Cerebellum (tissue), 4 donors: ENCODE measurements at places on chromosomes 11 and 22. TPM values are rescaled to one million over a fixed set of nuclear protein-coding genes. Genes with fewer than 3 reads are reported as not detected.
A peak's percentile ranks its signal among the peaks of the same experiment; 100 is the strongest.

DNA sequence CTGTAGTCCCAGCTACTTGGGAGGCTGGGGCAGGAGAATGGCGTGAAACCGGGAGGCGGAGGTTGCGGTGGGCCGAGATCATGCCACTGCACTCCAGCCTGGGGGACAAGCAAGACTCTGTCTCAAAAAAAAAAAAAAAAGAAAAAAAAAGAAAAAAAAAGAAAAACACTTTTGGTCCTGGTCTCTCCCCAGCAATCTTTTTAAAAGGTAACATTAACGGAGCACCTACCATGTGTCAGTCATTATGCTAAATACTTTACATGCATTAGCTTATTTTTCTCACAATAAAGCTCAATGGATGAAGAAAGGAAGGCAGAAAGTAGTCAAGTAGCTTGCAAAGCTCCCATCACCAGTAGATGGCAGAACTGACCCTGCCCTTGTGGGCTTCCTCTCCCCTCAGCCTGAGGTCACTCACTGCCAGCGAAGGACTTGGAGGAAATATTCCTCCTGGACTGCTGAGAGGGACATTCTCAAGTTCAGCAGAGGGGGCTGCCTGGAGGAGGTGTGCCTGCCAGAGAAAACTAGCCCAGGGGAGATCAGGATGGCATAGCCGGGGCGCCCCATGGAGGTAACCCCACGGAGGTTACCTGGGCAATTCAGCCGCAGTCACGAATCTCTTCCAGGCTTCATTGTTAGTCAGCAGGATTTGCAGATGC is 15.5 kb downstream of the APOL3 start:
- peak; percentile 34 for DNase-seq

DNA sequence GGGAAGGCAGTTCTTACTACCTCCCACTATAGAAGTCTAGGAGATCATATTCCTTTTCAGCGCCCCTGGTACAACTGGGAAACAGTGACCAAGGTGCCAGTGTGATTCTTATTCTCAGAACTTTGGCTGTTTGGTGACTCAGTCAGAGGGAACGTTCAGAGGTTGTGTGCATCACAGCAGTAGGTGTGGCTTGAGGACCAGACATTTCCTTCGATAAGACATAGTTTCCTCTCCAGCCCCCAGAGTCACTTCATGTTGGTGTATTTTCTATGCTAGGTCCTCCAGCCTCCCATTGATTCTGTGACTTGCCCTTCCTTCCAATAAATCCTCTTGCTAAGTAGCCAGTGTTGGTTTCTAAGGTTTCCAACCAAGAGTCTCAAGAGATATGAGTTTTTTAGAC is 171.9 kb upstream of the MPPED2 start:
- DNase-seq = no peak

- DNase-seq = no peak
Measured at GRCh38 chr22:24037851-24038765, 27.0 kb downstream of the CABIN1 start.

- DNase-seq = no peak
Measured at GRCh38 chr22:48779661-48780596, 1047.7 kb downstream of the BRD1 start.

OR6Q1 gene
- total RNA-seq = not detected

SCGB1D2 gene
- total RNA-seq = not detected

GRCh38 chr22:47001288-47001687 is 238.8 kb downstream of the TBC1D22A start:
- DNase-seq = no peak

TMPRSS6 gene
- total RNA-seq = not detected

GRCh38 chr11:130383344-130384211 is 44.8 kb downstream of the ADAMTS8 start:
- no peak for DNase-seq

OR8G1 gene
- not detected for total RNA-seq

DNA sequence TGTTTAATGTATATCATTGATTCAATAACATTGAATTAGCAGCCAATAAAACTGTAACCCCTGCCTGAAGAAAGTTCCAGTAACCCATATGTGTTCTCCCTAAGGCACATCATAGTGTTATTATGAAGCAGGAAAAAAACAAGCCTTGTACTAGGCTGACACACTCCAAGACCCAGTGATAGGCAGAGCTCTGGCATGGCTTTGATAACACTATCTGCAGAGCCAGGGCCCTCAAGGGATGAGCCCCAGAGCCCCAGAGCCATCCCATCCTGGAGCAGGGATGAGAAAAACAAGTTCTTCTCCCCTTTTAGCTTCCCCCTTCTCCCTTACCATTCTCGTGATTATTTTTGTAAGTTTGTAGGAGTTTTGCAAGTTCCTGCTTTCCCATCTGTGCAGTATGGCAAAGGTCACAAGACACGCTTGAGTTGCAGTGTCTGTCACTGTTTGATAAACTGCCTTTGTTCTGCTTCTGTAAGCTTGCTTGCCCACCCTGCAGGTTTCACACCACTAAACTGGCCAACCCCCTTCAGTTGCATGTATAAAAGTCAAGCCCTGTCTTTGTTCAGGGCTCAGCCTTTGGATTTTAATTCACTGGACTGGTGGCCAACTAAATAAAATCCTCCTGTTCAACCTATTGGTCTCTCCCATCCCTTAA is 22.3 kb upstream of the GUCY1A2 start:
- no peak for DNase-seq

GRCh38 chr11:119352857-119353260 is 6.4 kb upstream of the MFRP start:
- no peak for DNase-seq

GRCh38 chr11:79594834-79595233 is 154.0 kb upstream of the TENM4 start:
- DNase-seq = no peak

DNA sequence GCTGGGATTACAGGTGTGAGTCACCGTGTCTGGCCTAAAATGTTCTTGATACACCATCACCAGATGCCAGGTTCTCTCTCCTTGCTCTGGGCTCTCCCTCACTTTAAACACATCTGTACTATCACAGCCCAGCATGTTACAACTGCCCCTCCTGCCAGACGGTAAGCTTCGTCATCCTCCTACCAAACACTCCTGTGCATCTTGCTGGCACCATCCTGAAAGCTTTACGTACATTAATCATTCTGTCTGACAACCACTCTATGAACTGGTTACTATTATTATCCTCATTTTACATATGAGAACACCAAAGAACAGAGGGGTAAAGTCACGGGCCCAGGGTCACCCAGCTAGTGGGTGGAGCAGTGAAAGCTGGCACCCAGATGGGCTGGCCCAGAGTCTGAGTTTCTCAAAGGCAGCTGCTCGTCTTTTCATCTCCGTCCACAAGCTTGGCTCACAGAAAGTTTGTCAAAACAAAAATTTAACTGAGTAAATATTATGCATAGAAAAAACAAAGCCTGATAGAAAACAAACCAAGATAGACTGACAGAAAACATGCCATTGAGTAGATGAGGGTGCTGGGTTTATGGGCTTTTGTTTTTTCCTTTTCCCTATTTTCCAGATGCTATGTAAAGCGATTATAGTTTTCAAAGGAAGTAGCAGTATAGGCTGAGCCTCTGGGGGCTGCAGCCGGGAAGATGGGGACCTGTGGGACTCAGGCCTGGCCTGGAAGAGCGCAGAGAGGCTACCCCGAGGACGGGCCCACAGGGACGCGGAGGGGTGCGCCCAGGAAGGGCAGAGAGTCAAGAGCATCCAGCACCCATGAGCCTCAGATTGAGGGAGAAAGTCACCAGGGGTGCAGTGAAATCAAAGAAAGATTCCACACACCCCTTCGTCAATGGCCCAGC is 9.5 kb downstream of the PLA2G6 start:
- no peak for DNase-seq

GRCh38 chr11:34432822-34433221 is 5.9 kb upstream of the CAT start:
- DNase-seq = no peak

DNA sequence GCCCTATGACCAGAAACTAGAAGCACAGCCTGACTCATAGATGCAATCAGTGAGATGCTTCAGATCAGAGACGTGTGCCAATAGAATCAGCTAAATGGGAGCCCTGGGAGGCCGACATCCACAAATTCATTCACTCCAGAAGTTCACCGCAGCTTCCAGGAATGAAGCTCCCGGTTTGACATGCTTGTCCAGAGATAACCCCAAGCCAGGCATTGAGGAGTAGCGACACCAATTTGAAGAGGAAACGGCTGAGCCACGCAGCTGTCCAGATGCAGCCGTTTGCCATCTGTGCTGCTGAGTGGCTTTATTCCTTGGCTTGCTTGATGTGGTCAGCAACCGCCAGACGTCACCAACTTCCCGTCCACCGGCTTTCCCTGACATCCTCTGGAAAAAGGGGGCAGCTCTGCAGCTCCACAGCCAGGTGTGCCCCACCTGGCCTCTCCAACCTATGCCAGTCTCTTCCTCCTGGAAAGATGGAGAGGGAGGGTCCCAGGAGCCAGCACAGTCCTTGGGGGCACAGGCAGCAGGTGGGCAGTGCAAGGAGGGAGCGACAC is 123.9 kb upstream of the OPCML start:
- DNase-seq = no peak

BAIAP2L2 gene
- not detected for total RNA-seq

DNA sequence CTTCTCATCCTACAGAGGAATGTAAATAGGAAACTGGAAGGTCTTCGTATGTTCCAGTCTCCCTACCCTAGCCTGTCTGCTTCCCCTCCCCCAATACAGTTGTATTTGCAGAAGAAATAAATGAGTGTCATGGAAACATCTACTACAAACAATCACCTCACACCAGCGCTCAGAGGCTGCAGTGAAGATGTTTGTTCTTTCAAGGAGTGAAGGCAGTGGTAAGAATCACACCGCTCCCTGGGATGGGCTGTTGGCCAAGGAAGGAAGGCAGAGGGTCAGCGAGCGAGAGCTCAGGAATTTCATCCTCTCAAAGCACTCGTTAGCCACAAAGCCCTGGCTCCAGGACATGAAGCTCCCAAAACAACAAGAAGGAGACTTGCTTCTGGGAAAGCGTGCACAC is 1.1 kb upstream of the IGSF9B start:
- DNase-seq = no peak

DNA sequence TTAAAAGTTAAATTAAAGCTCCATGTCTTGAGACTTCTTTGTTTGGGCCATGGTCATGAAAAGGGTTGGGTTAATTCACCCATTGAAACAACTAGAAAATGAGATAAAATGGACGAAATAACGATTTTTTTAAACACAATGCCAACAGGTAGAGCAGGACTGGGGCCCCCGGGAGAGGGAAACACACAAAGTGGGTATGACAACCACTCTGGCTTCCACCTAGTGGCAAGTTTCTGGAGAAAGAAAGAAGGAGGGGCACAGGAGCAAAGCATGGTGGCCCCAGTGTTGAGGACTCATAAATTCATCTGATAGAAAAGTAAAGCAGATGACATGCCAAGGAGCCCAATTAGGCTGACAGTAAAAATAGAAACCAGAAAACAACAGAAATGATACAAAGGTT is 68.4 kb downstream of the MYEOV start:
- DNase-seq = no peak

GRCh38 chr11:128610721-128611617 is 23.6 kb upstream of the ETS1 start:
- no peak for DNase-seq

GRCh38 chr11:45945397-45945999 is 23.0 kb downstream of the LARGE2 start:
- DNase-seq = no peak

GRCh38 chr11:35780951-35781860 is 118.6 kb downstream of the TRIM44 start:
- DNase-seq = no peak

MISFA gene
- 5.8 TPM for total RNA-seq

GRCh38 chr22:47082505-47082904 is 320.1 kb downstream of the TBC1D22A start:
- no peak for DNase-seq

EXPH5 gene
- total RNA-seq = 8.8 TPM

- no peak for DNase-seq
Measured at GRCh38 chr11:33828604-33829429, 54.5 kb upstream of the FBXO3 start.

DNA sequence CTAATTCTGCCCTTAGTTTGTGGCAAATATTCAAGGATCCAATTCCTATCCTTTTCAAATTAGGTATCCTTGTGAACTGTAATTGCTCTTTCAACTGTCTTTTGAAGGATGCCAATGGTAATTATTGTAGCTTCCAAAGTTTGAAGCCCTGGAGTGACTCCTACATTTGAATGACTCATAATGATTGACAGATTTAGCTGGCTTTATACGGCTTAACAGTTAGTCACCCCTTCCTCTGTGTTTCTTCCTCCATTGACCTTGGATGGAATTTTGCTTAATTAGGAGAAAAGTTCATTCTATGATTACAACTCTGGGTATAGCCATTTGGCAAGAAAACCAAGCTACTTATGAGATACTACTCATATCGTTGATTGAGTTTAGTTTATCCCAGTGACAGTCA is 639.3 kb upstream of the KIRREL3 start:
- DNase-seq = no peak

- DNase-seq = no peak
Measured at GRCh38 chr11:65431451-65432099, 9.0 kb downstream of the NEAT1 start.

SRRD gene
- total RNA-seq = 14.7 TPM

EHBP1L1 gene
- 11.4 TPM for total RNA-seq

GRCh38 chr11:123457187-123457770 is 27.2 kb downstream of the GRAMD1B start:
- DNase-seq = no peak

DNA sequence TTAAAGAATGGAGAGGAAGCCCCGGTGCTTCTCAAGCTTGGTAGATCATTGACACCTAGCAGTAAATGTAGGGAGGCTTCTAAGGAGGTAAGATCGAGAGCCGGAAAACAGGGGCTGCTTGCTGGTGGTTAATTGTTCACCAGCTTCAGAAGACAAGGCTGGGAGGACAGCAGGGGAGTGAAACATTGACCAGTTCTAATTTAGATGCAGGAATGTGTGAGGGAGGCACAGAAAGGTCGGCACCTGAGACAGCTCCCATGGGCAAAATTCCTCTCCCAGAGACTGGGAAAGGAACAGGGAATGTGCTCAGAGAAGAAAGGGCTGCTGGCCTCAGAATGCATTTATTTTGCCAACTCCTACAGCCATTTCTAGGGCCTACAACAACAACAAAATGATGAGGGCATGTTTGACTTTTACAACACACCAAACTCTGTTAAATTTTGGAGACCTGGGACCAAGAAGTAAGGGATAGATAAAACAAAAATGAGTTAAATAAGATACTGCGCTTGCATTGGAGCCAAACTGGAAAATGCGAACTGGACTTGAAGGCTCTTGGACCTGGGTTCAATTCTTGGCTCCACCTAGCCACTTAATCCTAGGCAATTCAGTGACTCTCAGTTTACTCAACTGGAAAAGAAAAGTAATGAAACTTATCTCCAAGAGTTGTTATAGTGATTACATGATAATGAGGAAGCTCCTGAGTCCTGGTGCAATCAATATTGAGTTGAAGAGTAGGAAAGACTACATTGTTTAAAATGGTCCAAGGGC is 31.0 kb downstream of the FZD4 start:
- no peak for DNase-seq

GRCh38 chr22:35444685-35445399 is 44.9 kb downstream of the MCM5 start:
- no peak for DNase-seq

- DNase-seq = peak; percentile 6
Measured at GRCh38 chr11:125626288-125626950, 1.5 kb downstream of the CHEK1 start.
